ENCODE measurements at places on chromosomes 16 and 17.
A peak's percentile ranks its signal among the peaks of the same experiment; 100 is the strongest.

- DNase-seq: no peak
These were observed 32.1 kb downstream of the HELZ start for GRCh38 chr17:67212714-67213417.

- peak; percentile 22 for DNase-seq
These were observed 29.9 kb downstream of the PLCG2 start for GRCh38 chr16:81808933-81809480.

GRCh38 chr17:903691-904481, 75.7 kb downstream of the NXN start:
- DNase-seq: peak; percentile 33

- DNase-seq: no peak
These were observed 30.5 kb downstream of the PIK3R6 start for GRCh38 chr17:8836821-8837562.

- DNase-seq: no peak
These were observed 478.2 kb downstream of the MAF start for GRCh38 chr16:79122343-79122742.

Measured in hepatocyte (in vitro differentiated cells).